ENCODE measurements at places on chromosomes 11 and 22. TPM values are rescaled to one million over a fixed set of nuclear protein-coding genes. Genes with fewer than 3 reads are reported as not detected.

GRCh38 chr22:24474221-24474620, 20.9 kb upstream of the UPB1 start:
- no peak for DNase-seq

Gene PRAME
- total RNA-seq: not detected

Gene SHISAL1
- not detected for total RNA-seq

Gene THRSP
- not detected for total RNA-seq

DNA sequence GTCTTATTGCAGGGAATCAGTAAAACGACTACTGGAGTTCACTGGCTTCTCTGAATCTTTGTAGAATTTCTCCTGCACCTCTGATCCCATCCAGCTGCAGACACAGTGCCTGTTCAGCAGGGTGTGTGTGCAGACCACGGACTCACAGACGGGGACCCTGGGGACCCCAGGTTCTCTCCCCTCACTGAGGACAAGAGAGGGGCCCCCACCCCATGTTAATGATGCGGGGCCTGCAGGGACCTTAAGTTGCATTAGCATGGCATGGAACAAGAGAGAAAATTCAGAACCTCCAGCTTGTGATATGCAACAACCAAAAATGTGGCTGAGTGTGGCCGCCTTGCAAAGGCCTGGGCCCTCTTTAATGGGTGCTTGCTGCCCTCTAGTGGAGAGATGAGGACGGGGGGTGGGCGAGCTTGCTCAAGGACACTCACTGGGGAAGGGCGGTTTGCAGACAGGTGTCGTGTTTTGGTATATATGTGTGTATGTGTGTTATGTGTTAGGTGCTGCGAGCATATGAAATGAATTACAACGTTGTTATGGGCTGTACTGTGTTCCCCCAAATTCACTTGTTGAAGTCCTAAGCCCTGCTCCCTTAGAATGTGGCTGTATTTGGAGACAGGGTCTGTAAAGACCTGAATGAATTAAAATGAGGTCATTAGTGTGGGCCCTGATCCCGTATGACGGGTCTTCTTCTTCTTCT, 84.4 kb upstream of the SEPTIN5 start:
- peak; percentile 92 for DNase-seq

GRCh38 chr11:93123351-93123898, 74.4 kb downstream of the SLC36A4 start:
- DNase-seq: no peak

DNA sequence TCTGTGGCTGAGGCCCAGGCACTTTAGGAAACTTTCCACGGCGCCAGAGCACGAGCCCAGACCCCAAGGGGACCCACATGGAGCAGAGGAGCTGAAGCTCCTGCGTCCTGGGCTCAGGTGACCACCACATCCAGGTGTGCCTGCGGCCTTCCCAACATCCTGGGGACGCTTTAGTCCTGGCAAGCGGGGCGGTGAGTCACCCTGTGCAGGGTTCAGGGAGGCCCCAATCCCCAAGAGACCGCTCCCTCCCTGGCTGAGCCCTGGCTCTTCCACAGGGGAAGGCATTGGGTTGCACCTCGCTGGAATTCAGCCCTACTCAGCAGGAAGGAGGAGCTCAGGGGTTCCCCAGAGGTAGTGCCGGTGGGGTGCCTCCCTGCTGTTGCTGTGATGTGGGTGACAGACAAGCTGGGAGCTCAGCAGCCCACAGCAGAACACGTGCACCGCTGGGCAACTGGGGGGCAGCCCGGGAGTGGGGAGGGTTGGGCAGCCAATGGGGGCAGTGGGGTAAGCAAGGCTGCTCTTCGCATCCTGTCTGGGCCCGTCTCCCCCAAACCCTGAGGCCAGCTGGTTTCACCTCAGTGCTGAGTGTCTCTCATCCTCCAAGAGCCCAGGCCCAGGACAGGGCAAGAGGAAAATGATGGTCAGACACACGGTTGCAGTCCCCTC, 802.8 kb downstream of the BRD1 start:
- no peak for DNase-seq

DNA sequence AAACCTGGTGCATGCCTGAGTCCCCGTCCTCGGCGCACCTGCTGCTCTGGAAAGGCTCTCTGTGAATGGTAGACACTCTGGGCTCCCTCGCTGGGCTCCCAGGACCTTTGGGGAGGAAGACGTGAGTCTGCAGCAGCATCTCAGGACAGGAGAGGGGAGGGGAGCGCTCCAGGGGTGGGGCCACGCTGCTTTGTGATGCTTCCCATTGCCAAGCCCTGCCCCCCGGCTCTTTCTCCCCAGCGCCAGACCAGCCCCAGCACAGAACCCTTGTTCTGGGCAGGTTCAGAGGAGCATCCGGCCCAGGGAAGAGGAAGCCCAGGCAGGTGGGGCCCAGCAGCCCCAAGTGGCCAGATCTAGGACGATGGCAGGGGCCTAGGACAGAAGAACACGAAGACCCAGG, 111.2 kb downstream of the BRD1 start:
- no peak for DNase-seq

DNA sequence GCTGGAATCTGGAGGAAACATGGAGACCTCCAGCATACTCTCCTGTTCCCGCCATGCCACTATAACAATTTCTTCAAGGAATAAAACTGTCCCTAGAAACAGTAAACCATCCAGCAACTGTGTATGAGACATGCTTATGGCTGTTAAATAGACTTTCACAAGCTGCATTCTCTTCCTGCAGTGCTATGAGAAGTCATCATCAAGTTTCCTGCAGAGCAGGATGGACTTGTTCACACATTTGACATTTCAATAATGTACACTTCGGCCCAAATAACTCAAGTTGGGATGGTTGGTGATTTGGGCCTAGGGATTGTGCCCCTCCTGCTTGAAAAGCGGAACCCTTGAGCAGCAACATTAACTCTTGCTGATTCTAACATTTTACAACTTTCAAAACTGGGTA, 20.2 kb upstream of the CSF2RB start:
- no peak for DNase-seq

DNA sequence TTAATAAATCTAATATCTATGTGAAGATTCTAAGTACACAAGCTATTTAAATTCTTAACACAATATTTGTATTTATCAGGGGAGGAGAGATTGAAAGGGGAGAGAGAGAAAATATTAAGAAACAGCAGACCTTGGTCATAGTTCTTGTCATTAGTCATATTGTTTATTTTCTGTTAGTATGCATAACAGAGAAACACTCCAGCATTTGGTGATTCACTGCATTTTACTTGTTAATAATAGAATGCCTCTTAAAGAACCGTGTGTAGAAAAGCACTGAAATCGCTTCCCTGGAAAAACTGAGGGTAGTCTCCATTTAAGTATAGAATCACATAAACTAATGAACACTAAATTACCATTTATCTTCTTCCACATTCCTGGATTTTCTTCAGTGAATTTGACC, 122.7 kb upstream of the TRPC6 start:
- DNase-seq: no peak

Measured in CD8-positive, alpha-beta T cell (primary cell).